AG04450 (cell line): ENCODE measurements at places on chromosomes 11 and 22.

GRCh38 chr11:91922846-91923245 is 301.8 kb upstream of the FAT3 start:
- no peak for DNase-seq

DNA sequence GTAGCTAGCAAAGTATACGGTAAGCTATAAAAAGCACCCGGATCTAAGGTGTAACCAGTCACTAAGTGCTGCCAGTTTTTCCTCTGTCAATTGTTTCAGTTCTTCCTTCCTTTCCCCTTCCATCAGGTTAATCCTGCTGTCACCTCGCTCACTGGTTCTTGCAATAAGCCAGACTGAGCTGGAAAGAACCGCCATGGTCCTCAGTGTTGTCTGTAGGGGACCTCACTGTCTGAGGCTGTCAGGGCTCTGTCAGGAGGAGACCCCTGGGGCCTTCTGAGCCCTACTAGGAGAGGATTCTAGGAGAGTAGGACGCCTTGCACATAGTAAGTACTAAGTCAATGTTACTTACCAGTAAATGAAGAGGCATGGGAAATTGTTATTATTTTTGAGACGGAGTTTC is 1.4 kb upstream of the TBC1D22A start:
- no peak for DNase-seq

GRCh38 chr11:130192845-130193267 is 33.3 kb downstream of the ST14 start:
- no peak for DNase-seq

DNA sequence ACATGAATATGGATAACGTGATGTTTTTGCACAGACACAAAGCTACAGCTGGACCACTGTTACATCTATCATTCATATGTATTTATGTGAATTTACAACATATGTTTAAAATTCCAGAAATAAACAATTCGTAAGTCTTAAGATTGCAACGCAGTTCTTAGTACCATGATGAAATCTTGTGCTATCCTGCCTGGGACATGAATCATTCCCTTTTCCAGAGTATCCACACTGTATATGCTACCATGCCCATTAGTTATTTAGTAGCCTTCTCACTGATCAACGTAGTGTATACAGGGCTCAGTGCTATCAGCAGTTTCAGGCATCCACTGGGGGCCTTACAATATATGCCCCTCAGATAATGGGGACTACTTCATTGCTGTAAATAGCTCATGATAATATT is 4.3 kb downstream of the ATL3 start:
- peak; percentile 74 for DNase-seq

GRCh38 chr11:123430721-123431497 is 840 bp downstream of the GRAMD1B start:
- no peak for DNase-seq
